Activated T-cell treated with anti-CD3 and anti-CD28 coated beads for 48 hours (primary cell): ENCODE measurements at places on chromosomes 12 and 14.

DNA sequence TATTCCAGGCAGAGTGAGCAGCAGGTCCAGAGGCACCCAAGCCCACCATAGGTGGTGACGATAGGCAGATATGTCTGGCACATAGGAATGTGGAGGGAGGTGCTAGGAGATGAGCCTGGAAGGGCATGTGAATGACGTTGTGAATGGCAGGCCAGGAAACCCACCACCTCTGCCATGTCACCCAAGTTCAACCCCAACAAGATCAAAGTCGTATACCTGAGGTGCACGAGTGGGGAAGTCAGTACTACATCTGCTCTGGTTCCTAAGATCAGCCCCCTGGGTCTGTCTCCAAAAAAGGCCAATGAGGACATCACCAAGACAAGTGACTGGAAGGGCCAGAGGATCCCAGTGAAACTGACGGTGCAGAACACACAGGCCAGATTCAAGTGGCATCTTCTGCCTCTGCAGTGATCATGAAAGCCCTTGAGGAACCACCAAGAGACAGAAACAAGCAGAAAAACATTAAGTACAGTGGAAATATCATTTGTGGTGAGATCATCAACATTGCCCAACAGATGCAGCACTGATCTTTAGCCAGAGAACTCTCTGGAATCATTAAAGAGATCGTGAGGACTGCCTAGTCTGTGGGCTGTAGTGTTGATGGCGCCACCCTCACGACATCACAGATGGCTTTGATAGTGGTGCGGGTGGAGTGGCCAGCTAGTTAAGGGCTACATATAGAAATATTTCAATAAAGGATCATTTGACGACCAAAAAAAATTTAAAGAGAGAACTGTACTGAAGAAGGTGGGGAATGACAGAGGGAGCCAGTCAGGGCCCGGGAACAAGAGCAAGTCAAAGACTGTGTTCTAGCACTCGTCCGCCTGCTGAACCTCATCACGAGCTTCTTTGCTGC, 99.7 kb downstream of the ZFP36L1 start:
- DNase-seq: no peak

GRCh38 chr14:27623782-27624181, 1025.9 kb upstream of the NOVA1 start:
- no peak for DNase-seq

GRCh38 chr14:28773176-28773575, 6.6 kb downstream of the FOXG1 start:
- no peak for DNase-seq

DNA sequence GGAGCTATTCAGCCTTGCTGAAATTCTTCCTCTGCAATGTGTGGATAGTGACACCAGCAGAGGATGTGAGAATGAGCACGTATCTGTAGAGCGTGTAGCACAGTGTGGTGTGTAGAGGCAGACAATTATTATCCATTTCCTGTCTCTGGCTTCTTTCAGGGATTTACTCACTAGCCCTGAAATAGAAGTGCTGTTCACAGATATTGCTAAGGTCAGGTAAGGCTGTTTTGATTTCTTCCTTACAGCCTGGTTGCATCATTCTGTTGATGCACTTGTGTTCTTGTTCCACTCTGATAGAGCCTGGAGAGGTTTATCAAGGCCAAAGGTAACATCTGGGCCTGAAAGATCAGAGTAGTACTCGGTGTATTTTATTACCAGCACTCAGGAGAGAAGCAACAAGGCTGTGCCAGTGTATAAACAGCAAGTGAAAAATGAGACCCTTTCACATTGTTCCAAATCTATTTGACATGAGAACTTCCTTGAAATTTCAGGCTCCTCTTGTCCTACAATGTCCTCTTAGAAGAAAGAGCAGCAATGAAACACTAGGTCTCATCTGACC, 16.7 kb downstream of the ARG2 start:
- DNase-seq: no peak

GRCh38 chr12:68012712-68013111, 23.5 kb downstream of the IFNG-AS1 start:
- DNase-seq: no peak

DNA sequence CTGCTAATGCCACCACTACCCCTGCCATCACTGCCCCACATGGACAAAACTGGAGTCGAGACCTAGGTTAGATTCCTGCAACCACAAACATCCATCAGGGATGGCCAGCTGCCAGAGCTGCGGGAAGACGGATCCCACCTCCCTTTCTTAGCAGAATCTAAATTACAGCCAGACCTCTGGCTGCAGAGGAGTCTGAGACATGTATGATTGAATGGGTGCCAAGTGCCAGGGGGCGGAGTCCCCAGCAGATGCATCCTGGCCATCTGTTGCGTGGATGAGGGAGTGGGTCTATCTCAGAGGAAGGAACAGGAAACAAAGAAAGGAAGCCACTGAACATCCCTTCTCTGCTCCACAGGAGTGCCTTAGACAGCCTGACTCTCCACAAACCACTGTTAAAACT, 7.1 kb upstream of the OAS2 start:
- DNase-seq: no peak
